ENCODE measurements at places on chromosomes 13 and 19.

- DNase-seq: no peak
Observed at GRCh38 chr13:40204246-40204645, 462.2 kb downstream of the FOXO1 start.

DNA sequence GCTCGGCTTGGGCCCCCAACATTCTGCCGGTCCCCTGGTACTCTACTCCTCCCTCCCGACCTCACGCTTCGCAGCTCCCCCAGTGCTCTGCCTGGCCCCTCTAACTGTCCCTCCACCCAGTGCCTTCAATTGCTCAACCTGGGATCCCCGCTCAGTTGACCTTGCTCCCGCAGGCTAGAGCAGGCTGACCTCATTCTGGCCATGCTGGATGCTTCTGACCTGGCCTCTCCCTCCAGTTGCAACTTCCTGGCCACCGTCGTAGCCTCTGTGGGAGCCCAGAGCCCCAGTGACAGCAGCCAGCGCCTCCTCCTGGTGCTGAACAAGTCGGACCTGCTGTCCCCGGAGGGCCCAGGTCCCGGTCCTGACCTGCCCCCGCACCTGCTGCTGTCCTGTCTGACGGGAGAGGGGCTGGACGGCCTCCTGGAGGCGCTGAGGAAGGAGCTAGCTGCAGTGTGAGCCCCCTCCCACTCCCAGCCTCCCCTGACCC lies 3.6 kb downstream of the GTPBP3 start:
- DNase-seq: no peak

- no peak for DNase-seq
Observed at GRCh38 chr13:95957331-95957730, 95.9 kb downstream of the UGGT2 start.

DNA sequence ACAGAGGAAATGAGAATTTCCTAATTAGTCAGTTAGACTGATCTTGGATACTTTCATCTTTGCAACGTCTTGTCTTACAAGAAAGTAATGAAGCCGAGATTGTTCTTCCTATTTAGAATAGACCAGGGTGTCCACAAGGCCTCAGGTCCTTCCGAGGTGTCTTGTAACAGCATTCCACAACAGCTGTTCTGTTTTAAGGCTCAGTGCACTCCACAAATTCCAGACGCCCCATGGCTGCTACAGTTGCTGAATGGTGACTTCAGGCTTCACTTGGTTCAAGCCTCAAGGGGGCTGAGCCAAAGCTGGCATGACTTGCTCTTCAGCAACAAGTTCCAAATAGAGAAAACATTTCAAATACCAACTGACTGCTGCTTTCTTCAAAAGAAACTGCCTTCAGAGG lies 143.4 kb downstream of the SHISA2 start:
- no peak for DNase-seq

GRCh38 chr19:45098521-45099466 lies 5.8 kb downstream of the PPP1R37 start:
- DNase-seq: no peak

DNA sequence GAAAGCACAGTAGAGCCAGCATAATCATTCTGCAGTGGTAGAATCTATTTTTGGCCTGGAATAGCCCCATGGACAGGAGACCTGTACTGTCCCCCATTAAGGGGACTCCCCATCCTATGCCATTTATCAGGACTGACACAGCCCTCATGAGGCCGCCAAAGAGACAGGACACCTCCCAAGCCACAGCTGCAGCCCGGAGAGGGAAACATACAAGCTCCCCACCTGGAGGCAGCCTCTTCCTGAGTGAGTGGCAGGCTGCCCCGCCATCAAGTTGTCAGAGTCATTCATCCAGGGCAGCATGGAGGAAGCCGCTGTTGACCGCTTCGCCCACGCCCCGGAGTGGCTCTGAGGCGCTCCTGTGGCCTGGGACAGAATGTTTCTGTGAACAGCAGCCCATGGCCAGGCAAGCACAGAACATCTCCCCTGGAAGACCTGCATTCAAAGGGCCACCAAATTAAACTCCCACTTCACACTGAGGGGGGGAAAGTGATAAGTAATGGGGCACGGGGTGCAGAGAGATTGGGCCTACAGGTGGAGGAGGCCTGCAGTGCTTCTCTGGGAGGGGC lies 111.3 kb downstream of the ZDHHC20 start:
- DNase-seq: no peak

- DNase-seq: peak; percentile 80
Observed at GRCh38 chr19:19224852-19225494, 13.2 kb downstream of the NCAN start.

- peak; percentile 75 for DNase-seq
Observed at GRCh38 chr13:100514788-100515409, 73.7 kb downstream of the GGACT start.

- no peak for DNase-seq
Observed at GRCh38 chr13:67094952-67095351, 135.2 kb downstream of the PCDH9 start.

- no peak for DNase-seq
Observed at GRCh38 chr19:10655457-10656312, 1.5 kb downstream of the ILF3 start.

- DNase-seq: peak; percentile 87
Observed at GRCh38 chr19:35462476-35462953, 14.5 kb downstream of the FFAR2 start.

DNA sequence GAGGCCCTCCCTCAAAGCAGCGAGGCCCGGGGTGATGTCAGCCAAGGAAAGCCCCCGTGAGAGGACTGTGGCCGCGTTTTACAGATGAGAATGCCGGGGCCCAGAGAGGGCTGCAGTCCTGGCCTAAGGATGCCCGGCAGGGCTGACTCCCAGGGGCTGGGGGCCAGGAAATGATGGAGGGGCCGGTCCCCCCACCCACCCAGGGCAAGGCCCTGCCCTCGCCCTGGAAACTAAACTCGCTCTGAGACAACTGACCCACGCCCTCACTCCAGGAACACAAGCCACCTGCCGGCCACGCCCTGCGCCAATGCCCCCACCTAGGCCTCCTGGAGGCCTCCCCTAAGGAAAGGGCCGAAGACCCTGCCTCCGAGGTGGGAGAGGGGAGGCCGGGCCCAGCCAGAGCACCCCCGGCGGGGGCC lies 7.2 kb downstream of the ZBTB7A start:
- no peak for DNase-seq

DNA sequence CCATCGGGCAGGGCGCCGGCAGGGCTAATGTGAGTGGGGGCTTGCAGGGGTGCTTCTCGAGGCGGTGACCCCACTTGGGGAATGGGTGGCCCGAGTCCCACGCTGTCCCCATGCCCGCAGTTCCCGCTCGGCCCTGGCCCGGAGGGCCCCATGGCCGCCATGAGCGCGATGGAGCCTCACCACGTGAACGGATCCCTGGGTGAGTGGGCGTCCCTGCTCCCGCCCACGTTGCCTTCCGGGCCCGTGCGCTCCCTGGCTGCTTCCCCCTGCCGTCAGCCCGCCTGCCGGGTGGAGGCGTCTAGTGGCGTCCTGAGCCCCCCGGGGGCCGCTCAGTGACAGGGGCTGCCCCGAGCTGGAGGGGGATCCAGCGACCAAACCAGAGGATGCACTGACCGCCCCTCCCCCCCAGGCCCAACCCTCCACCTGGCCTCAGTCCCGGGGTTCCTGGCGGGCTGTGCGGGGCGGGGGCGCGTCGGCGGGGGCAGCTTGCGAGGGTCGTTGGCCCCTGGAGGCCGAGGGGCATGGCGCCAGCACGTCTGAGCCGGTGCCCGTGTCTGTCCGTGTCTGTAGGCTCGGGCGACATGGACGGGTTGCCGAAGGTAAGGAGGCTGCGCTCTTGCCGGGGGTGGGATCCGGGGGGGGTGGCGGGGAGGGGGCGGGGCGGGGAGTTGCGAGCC lies 4.8 kb downstream of the ISYNA1 start:
- DNase-seq: no peak

GRCh38 chr13:93811738-93812112 lies 585.1 kb downstream of the GPC6 start:
- no peak for DNase-seq

Data from CD4-positive, alpha-beta T cell treated with Interleukin-17A for 1 hour (primary cell).